ENCODE measurements at places on chromosomes 7 and 10. TPM values are rescaled to one million over a fixed set of nuclear protein-coding genes. Genes with fewer than 3 reads are reported as not detected.

DNA sequence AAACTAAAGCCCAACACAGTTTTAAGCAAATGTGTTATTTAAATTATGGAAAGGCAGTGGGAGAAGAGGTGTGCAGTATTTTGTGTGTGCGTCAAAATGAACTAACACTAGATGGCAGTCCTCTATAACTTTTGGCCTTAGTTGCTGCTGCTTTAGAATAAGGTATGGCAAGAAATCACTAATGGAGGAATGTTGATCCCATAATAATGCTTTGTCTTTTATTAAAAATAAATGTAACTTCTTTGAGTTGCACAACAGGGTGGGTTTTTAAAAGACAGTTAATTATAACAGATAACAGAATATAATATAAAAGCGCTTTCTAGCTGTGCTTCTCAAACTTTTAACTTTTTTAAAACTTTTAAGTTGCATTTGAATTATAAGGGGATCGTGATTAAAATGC is 56.4 kb downstream of the BBS9 start:
- H3K4me3 ChIP-seq: no peak overlapping the region
- H3K27ac ChIP-seq: no peak overlapping the region
- H3K4me1 ChIP-seq: no peaks in the 10 kb centered on the region
- H3K36me3 ChIP-seq: no peaks in the 10 kb centered on the region
- peak; percentile 23 for DNase-seq

- no peak for DNase-seq
- H3K27ac ChIP-seq: no peak overlapping the region
- no peak overlapping the region for H3K4me3 ChIP-seq
- H3K27me3 ChIP-seq: no peaks in the 10 kb centered on the region
- no peaks in the 10 kb centered on the region for H3K36me3 ChIP-seq
Observed at GRCh38 chr10:53463539-53463938, 691.0 kb upstream of the MBL2 start.

DNA sequence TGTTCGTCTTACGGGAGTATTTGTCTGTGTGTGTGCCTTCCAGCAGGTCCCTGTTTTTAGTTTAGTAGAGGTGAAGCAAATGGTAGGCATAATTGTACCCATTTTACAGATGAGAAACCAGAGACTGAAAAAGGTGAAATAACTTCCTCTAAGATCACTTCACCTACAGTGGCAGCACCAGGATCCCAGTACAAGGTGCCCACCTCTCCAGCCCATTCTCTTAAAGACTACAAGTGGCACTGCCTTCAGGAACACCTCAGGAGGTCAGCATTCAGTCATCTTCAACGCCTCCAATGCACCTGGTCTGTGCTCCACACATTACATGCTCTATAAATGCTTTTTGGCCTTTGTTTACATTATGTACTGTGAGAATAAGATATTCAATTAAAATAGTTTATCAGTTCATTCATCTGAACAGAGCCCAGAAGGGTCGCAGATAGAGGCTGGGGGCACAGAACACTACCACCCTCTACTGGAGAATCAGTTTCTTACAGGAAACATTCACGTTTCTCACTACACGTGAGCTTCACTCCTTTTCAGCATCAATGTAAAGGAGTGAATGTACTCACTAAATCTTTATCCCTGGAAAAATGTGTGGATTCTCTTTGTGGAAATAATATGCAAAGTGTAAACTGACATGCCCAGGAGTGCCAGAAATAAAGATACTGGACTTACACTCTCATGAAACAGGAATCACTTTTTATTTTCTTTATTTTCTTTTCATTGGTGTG is 45.5 kb upstream of the ABLIM1 start:
- no peaks in the 10 kb centered on the region for H3K36me3 ChIP-seq
- no peak overlapping the region for H3K27ac ChIP-seq
- peaks cover 24% of the 10 kb centered on the region for H3K4me1 ChIP-seq
- H3K4me3 ChIP-seq: no peak overlapping the region
- H3K27me3 ChIP-seq: no peaks in the 10 kb centered on the region

SHTN1 gene
- total RNA-seq: 33.6 TPM

LFNG gene
- total RNA-seq: 24.7 TPM

GRCh38 chr7:150515248-150516147 is 826 bp downstream of the GIMAP7 start:
- no peak overlapping the region for H3K27ac ChIP-seq
- no peak overlapping the region for H3K4me3 ChIP-seq
- no peak for DNase-seq

DNA sequence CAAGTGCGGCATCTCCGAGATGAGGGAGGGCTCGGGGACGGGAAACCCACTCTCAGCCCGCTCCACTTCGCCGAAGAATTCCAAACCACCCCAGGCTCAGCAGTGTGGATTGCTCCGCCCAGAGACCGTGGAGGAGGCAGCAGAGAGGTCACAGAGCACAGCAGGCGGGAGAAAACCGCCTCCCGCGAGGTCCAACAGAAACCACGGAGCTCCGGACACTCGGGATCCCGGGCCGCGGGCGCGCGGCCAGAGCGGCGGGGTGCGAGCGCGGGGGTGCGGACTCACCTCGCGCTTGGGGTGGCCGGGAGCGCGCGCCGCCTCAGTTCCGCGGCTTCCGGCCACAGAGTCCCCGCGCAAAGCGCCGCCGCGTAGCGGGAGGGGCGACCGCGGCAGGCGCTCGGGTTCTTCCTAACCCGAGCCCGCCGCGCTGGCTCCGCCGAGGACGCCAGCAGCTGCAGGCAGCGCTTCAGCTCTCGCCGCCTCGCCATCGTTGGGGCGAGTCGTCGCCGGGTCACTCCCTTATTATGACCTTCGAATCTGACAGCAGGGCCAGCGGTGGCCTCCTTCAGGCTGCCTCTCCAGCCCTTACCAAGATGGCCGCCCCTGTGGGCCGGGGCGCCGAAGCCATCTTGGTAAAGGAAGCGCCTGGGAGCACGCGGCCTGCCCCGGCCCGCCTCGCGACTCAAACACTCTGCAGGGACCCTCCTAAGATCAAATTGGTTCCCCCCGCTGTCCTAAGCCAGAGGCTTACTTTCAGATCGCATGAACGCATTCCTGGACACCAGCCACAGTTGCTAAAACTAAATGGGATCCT is at the start of gene NAPEPLD:
Gene NAPEPLD, minus strand, starts transcription at position 106 of the 814 bp plus-strand sequence. CDS start 20,323 bp downstream, outside the sequence.
- no peaks in the 10 kb centered on the region for H3K36me3 ChIP-seq
- peak within 1 kb of the TSS; percentile 82 for H3K27ac ChIP-seq
- H3K4me1 ChIP-seq: peaks cover 35% of the 10 kb centered on the region
- peak; percentile 55 for DNase-seq

- no peaks in the 10 kb centered on the region for H3K36me3 ChIP-seq
- H3K27ac ChIP-seq: peak overlapping the region; percentile 97
- peak overlapping the region; percentile 11 for H3K4me3 ChIP-seq
Observed at GRCh38 chr7:17041324-17041723, 159.5 kb upstream of the AGR3 start.

DNA sequence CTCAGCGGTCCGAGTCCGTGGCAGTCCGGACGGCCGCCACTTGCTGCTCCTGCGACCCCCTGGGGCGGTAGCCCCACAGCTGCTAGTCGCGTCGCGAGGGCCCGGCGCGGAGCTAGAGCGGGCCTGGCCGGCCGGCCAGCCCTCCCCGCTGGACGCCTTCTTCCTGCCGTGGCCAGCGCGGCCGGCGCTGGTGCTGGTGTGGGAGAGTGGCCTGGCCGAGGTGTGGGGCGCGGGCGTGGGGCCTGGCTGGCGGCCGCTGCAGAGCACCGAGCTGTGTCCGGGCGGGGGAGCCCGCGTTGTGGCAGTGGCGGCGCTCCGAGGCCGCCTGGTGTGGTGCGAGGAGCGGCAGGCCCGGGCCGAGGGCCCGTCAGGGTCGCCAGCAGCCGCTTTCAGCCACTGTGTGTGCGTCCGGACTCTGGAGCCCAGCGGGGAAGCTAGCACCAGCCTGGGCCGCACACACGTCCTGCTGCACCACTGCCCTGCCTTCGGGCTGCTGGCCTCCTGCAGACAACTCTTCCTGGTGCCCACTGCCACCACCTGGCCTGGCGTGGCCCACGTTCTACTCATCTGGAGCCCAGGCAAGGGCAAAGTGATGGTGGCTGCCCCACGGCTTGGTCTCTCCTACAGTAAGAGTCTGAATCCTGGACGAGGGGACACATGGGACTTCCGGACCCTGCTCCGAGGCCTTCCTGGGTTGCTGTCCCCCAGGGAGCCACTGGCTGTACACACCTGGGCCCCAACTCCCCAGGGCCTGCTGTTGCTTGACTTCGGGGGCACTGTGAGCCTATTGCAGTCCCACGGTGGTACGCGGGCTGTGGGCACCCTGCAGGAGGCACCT is 631 bp downstream of the HPS6 start:
- H3K36me3 ChIP-seq: no peaks in the 10 kb centered on the region
- H3K4me1 ChIP-seq: 0 out of 2 replicates have a peak, but pooled peaks cover 6% of the 10 kb centered on the region
- H3K4me3 ChIP-seq: peak overlapping the region; percentile 81
- H3K27me3 ChIP-seq: no peaks in the 10 kb centered on the region

DNA sequence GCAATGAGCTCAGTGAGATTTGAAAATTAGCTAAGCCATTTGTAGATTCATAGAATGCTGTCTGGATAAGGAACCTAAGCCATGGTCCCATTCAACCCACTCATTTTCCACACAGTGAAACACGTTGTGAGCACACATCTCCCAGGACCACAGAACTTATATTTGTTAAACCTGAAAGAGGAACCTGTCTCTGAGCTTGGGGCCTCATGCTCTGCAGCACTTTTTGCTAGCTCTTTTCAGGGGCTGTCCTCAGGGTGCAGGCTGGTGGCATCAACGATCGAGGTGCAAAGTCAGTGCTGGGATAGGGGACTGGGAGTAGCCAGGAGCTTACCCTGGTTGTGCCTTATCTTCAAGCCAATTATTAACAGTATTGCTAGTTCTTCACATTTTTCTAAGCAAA is 11.9 kb downstream of the HECW1 start:
- DNase-seq: no peak
- H3K4me3 ChIP-seq: no peak overlapping the region
- peaks cover 79% of the 10 kb centered on the region for H3K27me3 ChIP-seq
- no peaks in the 10 kb centered on the region for H3K36me3 ChIP-seq
- no peak overlapping the region for H3K27ac ChIP-seq
- H3K4me1 ChIP-seq: no peaks in the 10 kb centered on the region

SCART1 gene
- 1.0 TPM for total RNA-seq

OGDHL gene
- total RNA-seq: not detected

DNA sequence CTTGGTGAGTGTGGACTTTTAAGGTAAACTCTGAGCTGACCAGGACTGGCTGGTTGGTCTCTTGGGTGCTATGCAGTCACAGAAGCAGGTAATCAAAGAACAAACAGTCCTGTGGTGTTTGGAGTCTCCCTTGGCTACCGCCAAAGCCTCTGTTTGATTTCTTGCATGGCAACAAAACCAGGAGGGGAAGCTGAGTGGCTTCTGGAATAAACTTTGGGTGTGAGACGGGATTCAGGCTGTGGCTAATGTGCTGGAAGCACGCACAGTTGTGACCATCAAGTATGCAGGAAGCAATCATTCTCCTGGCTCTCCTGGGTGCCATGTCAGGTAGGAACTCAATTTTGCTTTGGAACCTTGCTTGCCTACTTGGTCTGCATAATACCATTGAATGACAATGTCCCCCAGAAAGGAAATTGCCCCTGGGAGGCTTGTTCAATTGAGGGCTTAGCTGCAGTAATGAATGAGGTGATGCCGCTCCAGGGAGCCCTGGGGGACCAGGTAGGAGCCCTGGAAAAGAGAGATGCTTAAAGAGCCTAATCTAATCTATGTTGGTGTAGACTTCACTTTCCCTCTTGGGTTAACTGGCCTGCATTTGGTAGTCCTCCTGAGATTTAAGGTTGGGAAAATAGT is at the start of gene CDHR3:
Gene CDHR3, plus strand, starts transcription at position 227 of the 630 bp plus-strand sequence. Its CDS starts 55 bp downstream, at position 282.
- H3K27ac ChIP-seq: no peak within 1 kb of the TSS
- H3K27me3 ChIP-seq: no peaks in the 10 kb centered on the region
- H3K4me1 ChIP-seq: no peaks in the 10 kb centered on the region
- H3K4me3 ChIP-seq: no peak within 1 kb of the TSS
- H3K36me3 ChIP-seq: no peaks in the 10 kb centered on the region

DNA sequence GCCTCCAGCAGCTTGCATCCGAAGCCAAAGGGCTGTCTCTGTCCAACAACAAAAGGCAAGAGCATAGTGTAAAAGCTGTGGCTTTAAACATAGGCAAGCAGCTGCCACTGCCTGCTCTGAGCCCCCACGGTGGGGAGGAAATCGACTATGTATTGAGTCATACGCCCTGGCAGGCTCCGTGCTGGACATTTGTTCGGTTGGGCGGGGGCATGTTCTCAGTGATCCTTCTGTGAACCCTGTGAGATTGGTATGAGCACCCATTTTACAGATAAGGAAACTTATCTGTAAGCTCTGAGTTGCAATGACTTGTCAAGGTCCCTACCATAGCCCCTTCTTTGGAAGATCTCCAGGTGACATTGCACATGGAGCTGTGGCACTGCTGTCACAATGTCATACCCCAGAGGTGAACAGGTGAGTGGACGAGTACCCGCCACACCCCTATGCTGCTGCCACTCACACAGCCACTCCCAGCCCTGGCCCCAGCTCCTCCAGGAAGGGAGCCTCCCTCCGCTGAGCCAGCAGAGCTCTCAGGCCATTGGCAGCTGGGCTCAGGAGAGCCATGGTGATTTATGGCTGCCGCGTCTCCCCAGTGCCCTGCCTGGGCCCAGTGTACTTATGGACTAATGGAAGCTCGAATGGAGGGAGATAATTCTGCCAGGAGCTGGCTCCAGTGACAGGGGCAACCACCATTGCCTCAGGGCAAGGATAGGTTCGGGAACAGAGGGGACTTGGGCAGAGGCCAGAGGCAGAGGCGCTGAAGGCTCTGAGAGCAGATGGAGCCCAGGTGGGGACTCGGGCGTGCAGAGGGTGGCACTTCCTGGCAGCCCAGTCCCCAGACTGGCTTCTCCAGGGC is 43.7 kb downstream of the UNC5B start:
- H3K27me3 ChIP-seq: no peaks in the 10 kb centered on the region

DNA sequence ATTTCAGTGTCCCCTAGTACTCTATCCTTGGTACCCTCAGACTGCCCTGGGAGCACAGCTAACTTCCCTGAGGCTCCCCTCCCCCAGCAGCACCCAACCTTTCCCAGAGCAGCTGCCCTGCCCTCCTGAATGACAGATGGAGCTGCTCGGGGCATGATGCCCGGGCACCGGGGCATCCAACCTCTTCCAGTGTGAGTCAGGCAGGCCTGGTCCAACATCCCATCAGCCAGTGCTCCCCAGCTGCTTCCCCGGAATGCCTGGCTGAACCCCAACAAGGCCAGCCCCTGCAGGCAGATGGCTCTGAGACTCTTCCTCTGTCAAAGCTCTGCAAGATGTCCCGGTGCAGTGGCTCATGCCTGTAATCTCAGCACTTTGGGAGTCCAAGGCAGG is 11.9 kb upstream of the TSPAN15 start:
- H3K4me1 ChIP-seq: peaks cover 63% of the 10 kb centered on the region
- H3K36me3 ChIP-seq: no peaks in the 10 kb centered on the region
- no peaks in the 10 kb centered on the region for H3K27me3 ChIP-seq
- peak; percentile 77 for DNase-seq
- peak overlapping the region; percentile 42 for H3K4me3 ChIP-seq

CARD11 gene
- 63.3 TPM for total RNA-seq
